ENCODE measurements at places on chromosomes 5 and 9.

DNA sequence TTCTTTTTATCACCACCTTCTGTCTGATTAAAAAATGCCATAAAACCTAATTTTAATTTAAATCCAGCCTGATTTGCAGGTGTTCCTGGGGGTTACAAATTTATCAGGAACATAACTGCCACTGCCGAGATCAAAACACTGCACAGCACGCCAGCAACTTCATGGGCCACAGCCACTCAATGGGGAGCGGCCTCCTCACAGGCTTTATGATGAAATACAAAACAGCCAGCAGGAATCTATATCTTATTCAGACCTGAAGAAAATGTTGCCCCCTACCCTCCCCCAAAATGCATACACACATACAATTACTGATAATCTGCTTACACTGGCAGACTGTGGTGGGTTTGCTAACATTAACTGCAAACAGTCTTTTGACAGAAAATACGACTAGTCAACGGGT lies 151.7 kb upstream of the POU5F2 start:
- DNase-seq: no peak

GRCh38 chr5:159782197-159782994 lies 133.9 kb upstream of the ADRA1B start:
- no peak for DNase-seq

GRCh38 chr5:64074533-64074932 lies 91.1 kb upstream of the RNF180 start:
- no peak for DNase-seq

DNA sequence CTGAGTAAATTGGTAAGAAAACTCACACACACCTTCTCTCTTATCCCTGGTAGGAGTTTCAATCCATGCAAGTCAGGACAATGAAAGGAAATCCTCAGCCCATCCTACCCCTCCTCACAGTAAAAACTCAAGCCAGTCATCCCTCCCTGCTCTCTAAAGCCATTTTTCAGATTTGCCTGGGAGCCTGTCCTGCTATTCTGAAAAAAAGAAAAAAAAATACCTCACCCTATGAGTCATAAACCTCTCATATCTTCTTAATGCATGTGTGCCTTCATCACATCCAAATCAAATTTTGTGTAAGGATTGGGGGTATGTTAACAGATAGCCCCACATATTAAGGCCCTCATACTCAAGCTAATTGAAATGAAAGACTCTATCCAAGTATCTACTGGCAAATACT lies 14.1 kb downstream of the UGT3A2 start:
- DNase-seq: no peak

DNA sequence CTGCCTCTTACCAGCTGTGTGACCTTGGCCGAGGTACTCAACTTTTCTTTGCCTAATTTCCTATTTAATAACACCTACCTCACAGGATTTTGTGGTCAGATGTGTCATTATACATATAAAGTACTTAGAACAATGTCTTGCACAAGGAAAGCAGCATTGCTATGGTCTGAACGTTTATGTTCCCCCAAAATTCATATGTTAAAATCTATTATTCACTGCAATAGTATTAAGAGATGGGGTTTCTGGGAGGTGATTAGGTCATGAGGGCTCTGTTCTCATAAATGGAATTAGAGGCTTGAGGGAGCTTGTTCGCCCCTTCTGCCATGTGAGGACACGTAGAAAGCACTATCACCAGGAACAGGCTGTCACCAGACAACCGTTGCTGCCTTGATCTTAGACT lies 10.9 kb upstream of the RNF145 start:
- DNase-seq: no peak

DNA sequence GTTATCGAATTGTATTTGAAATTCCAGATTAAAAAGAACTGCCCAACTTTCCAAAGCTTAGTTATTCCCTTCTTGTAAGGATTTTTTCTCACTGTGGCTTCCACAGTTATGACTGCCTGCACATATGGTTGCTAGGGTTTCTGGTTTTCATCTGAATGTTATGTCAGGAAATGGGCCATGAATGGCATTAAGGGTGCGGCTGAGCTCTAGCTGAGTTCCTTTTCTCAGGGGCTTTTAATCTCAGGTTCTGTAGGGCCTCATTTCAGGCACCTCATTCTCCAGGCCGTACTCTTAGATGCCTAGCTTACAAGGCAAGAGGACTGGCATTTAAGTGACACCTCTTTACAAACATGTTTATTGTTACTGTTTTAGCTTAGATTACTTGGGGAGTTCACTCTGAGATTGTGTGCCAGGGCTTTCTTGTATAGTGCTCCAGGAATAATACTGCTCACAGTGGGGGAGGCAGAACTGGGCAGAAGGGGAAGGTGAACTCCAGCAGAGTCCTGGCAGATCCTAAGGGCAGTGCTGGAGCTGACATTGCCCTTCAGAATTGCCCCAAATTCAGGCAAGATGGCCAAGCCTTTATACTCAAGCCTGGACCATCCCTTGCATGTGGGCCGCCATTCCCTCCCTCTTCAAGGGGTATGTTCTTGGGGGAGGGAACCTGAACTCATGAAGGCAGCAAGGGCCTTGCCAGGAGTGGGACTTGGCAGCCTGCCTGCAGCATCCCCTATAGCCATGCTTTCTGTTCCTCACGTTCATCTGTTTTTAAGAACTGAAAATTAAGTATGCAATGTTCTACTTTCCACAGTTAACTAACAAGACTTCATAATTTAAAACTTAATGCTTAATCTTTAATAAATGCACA lies 111.5 kb downstream of the KDM4C start:
- no peak for DNase-seq

DNA sequence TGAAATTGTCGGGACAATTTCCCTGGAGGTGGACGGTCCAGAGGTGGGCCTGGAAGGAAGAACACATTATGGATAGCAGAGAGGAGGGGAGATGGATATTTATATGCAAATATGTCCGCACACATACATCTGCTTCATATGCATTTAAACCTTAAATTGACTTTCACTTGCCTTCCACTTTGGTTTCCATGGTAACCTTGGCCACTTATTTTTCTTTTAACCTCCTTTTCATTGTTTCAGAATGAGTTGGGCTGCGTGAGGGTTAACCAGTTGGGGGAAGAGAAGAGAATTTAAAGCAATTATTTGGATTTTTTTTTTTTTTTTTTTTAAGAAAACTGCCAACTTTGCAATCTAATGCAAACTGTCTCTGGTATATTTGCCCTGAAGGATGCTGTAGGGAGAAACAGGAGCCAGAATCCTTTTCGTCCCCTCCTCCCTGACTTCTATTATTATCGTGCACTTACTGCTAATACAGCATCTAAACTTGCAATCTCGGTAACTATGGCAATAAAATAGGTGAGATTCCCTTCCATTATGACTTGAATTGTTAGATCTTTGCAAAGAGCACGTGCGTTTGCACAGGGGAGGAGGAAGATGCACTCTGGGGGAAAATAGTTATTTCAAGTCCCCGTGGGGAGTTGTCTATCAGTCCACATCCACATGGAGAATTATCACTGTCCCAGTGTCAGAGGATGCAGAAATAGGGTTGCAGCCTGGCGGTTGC lies 35.6 kb downstream of the TLR4 start:
- DNase-seq: no peak

DNA sequence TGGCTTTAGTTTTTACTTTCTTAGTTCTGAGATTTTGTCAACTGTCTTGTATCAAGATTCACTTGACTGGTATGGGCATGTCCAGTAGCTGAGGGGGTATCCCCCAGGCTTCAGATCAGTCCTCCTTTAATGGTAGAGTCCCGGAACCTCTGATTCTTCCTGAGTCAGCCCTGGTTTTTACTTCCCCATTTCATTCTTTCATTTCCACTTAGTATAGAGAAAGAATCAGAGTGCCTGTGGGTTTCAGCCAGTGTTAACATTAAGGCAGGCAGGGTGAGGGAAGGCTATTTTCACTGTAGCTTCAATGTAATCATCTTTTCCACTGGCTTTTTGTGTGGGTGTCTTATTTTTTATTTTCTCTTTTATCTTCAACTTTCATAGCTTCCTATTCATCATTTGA lies 8.3 kb upstream of the COMMD10 start:
- DNase-seq: no peak

GRCh38 chr5:150774145-150774544 lies 4.4 kb upstream of the SMIM3 start:
- DNase-seq: no peak

DNA sequence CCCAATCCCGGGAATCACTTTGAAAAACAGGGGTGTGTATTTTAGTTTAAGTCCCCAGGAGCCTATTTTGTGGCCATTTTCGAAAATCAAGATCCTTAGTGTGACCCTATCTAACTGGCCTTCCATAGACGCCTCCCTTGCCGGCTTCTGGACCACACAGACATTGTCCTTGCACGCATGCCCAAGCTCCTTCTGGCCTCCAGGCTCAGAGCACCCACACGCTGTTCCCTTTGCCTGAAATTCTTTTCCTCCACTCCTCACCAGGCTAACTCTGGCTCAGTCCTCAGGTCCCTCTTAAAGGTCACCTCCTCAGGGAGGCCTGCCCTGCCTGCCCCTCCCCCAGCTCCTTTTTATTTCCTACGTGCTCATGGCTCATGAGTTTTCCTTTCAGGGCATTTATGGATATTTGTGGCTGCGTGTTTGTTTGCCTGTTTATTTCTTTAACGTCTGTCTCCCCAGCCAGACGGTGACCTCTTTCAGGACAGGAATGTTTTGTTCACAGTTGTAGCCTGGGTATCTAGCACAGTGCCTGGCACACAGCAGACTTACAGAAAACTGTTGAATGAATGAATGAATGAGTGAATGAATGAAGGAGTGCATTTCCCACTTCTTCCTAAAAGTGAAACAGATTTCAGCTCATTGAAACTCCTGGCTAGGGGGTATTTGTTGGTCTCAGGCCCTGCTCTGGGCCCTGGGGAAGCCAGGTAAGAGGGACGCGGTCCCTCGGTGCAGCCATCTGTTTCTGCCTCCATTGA lies 79.1 kb upstream of the IER5L start:
- DNase-seq: no peak

- peak; percentile 35 for DNase-seq
Measured at GRCh38 chr5:154446195-154447088, 645 bp downstream of the SAP30L start.

GRCh38 chr9:128718047-128718446 lies 5.9 kb downstream of the ZDHHC12 start:
- no peak for DNase-seq

DNA sequence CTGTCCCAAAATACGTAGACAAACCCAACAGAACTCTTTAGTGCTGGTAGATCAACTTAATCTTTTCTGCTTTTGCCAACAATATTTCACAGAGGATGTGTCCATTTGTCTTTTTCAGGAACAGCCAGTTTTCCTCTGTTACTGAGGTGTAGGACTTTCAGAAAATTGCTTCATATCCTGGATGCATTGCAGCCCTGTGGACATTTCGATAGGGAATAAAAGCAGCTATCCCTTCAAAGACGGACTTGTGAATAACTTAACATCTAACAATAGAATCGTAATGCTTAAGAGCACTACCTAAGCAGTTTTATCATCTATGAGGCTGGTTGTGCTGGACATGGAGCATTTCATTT lies 59.7 kb downstream of the PCSK1 start:
- no peak for DNase-seq

DNA sequence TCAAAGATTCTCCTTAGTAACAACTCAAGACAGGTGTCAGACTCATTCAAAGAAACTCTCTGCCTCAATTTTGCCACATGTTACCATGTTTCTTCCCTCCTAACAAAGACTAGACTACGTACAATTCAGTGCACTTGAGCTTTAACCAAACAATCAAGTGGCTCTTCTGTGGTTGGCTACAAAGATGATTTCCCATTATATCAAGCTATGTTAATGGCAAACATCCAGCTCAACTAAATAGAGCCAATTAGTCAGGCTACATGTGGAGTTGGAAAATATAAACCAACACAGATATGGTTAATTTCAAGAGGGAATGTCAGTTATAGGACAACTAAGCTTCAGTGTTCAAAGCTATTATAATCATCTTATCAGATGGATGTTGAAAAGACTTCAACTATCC lies 29.2 kb upstream of the ADRA1B start:
- DNase-seq: no peak

DNA sequence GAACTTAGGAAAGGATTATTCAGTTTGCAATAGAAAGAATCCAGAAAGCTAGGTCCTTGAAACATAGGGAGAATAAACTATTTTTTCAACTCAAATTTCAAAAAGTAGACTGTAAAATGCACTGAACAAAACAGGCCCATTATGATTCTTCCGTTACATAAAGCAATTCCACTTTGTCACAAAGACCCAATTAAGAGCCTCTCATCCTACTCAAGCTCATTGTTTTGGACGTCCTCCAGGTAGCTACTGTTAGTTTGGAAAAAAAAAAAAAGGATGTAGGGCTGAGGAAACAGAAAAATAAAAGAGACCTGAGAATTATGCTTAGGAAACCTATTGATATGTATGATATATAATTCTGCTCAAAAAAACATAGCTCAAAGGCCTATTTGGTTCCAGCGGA lies 74.0 kb downstream of the DIRAS2 start:
- no peak for DNase-seq

- no peak for DNase-seq
Measured at GRCh38 chr5:53219174-53219573, 109.6 kb upstream of the MOCS2 start.

- DNase-seq: no peak
Measured at GRCh38 chr9:30900706-30901105, 1483.7 kb upstream of the ACO1 start.

DNA sequence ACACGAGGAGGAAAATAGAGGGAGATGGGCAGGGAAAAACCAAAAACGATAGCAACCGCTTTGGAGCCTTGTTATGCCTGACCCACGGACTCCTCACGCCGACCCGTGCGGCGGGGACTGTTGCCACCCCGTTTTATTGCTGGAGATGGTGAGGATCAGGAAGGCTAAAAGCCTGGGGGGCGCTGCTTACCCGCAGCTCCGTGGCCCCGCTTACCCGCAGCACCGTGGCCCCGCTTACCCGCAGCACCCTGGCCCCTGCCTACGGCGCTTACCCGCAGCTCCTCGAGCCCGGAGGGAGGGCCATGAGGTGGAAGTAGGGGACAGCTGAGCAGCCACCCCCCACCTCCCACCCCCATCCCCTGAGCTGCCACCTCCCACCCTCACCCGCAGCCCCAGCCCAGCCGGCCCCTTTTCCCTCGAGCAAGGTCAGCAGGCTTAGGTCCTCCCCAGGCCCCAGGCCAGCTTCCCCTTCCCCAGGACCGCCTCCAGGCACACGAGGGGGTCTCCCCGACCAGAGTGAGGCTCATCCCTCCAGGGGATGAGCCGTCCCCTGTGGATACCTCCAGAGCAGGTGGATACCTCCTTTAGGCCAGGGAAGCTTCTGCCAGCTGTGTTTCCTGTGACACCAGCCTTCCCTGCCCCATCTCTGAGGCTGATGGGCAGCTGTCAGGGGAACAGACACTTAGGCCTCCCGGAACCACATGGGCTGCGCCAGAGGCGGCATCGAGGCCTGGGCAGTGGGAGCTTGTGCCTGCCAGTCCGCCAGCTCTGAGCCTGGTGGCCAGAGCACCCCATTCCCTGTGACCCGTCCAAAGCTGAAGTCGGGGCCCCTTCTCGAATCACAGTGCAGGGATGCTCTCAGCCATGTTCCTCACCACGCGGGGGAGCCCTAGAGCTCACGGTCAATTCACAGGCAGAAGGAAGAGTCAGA lies 92.3 kb downstream of the LMX1B start:
- peak; percentile 40 for DNase-seq

GRCh38 chr9:81776834-81777233 lies 87.5 kb upstream of the TLE1 start:
- no peak for DNase-seq

- DNase-seq: no peak
Measured at GRCh38 chr5:54234304-54234933, 76.0 kb downstream of the ARL15 start.

All from stimulated activated naive CD4-positive, alpha-beta T cell (primary cell).